ENCODE measurements at places on chromosomes 13 and 19.

DNA sequence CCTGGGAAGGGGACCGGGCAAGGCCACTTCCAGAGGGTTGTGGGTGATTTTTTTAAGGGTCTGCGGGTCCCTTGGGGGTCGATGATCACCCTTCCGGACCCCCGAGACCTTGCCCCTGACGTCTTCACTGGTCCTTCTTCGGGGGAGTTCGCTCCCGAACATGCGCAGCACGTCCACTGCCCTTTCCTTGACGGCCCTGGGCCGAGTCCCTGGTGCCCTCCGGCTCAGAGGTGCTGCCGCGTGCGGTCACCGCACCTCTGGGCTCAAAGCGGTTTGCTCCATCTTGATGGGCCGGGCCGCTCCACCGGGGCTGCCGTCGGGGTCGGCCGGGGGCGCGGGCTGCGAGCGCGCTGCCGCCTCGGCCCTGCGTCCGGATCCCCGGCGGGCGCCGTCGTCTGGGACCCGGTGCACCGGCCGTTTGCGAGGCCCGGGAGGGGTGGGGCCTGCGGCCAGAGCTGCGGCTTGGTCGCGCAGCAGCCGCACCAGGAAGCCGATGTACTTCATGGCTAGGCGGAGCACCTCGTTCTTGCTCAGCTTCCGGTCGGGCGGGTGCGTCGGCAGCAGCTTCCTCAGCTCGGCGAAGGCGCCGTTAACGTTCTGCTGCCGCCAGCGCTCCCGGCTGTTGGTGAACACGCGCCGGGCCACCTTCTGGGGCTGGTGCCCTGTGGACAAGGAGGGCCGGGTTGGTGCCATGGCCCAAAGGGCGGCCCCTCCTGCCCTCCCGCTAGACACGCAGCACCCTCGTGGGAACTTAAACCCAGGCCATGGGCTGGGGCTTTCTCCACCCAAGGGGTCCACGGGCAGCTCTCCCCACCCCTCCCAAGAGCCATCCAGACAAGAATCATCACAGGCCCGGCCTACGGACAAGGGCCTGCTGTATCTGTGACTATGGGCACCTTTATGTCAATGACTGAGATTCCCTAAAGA is 3.3 kb downstream of the LYL1 start:
- H3K4me1 ChIP-seq = peaks cover 10% of the 10 kb centered on the region
- H3K27me3 ChIP-seq = peaks cover 75% of the 10 kb centered on the region
- no peak overlapping the region for H3K4me3 ChIP-seq
- H3K36me3 ChIP-seq = no peaks in the 10 kb centered on the region

GRCh38 chr13:99431927-99432608 is 69.2 kb upstream of the TM9SF2 start:
- no peaks in the 10 kb centered on the region for H3K36me3 ChIP-seq
- H3K27me3 ChIP-seq = no peaks in the 10 kb centered on the region
- H3K27ac ChIP-seq = peak overlapping the region; percentile 66
- no peak for DNase-seq
- H3K4me3 ChIP-seq = no peak overlapping the region

- no peak for DNase-seq
- no peaks in the 10 kb centered on the region for H3K27me3 ChIP-seq
- H3K4me3 ChIP-seq = no peak overlapping the region
- H3K27ac ChIP-seq = no peak overlapping the region
Observed at GRCh38 chr13:45055198-45055901, 65.0 kb upstream of the GTF2F2 start.

DNA sequence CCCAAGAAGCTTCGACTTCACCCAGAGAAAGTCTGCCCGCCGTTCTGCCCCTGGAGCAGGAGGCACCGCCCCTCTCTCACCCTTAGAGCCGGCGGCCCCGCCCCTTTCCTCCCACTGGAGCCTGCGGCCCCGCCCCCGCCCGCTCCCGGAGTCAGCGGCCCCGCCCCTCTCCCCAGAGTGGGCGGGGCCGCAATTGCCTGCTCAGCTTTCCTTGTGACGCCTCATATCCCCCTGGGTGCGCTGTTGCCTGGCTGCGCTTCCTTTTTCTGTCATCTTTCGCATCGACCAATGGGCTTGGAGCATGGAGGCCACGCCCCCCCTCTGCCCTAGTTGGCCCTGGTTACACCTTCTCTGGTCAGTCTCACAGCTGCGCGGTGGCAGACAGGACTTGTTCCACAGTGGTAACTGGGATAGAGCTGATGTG is 38.2 kb upstream of the ZNF492 start:
- H3K36me3 ChIP-seq = no peaks in the 10 kb centered on the region
- H3K4me3 ChIP-seq = no peak overlapping the region
- no peak for DNase-seq
- H3K27ac ChIP-seq = no peak overlapping the region

GRCh38 chr13:48334534-48335127 is 31.1 kb downstream of the RB1 start:
- H3K27ac ChIP-seq = no peak overlapping the region
- no peaks in the 10 kb centered on the region for H3K36me3 ChIP-seq
- H3K27me3 ChIP-seq = no peaks in the 10 kb centered on the region
- DNase-seq = peak; percentile 5
- H3K4me1 ChIP-seq = no peaks in the 10 kb centered on the region

GRCh38 chr19:40933025-40933424 is 51.0 kb upstream of the CYP2A7 start:
- H3K27me3 ChIP-seq = no peaks in the 10 kb centered on the region
- no peak for DNase-seq
- H3K36me3 ChIP-seq = no peaks in the 10 kb centered on the region
- peaks cover 8% of the 10 kb centered on the region for H3K4me1 ChIP-seq

- peaks cover 23% of the 10 kb centered on the region for H3K4me1 ChIP-seq
- DNase-seq = no peak
- H3K36me3 ChIP-seq = no peaks in the 10 kb centered on the region
- no peak overlapping the region for H3K27ac ChIP-seq
Observed at GRCh38 chr13:26320766-26321165, 66.8 kb downstream of the CDK8 start.

DNA sequence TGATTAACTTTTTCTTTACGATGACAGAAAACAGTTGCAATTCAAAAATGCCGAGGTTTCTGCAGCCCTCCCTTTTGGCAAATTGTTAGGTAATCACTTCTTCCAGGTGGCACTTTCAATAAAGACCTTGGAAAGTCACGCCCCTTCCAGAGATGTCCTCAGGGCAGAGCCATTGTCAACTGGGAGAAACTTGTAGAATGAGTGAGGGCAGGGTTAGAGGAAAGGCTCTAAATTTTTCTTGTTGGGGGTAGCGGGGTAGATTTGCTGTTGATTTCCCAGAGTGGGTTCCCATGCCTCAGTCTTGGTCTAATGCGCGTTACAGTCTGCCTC is 421.1 kb downstream of the FGF9 start:
- no peak overlapping the region for H3K4me3 ChIP-seq
- H3K27ac ChIP-seq = no peak overlapping the region
- DNase-seq = no peak
- no peaks in the 10 kb centered on the region for H3K27me3 ChIP-seq
- no peaks in the 10 kb centered on the region for H3K4me1 ChIP-seq

- no peaks in the 10 kb centered on the region for H3K4me1 ChIP-seq
- DNase-seq = no peak
- H3K4me3 ChIP-seq = no peak overlapping the region
- no peaks in the 10 kb centered on the region for H3K27me3 ChIP-seq
- no peak overlapping the region for H3K27ac ChIP-seq
Observed at GRCh38 chr19:39325778-39326665, 5.4 kb upstream of the LRFN1 start.

- no peaks in the 10 kb centered on the region for H3K36me3 ChIP-seq
- no peaks in the 10 kb centered on the region for H3K4me1 ChIP-seq
- peaks cover 3% of the 10 kb centered on the region for H3K27me3 ChIP-seq
- DNase-seq = no peak
Observed at GRCh38 chr19:39729594-39729993, 8.2 kb downstream of the CLC start.

DNA sequence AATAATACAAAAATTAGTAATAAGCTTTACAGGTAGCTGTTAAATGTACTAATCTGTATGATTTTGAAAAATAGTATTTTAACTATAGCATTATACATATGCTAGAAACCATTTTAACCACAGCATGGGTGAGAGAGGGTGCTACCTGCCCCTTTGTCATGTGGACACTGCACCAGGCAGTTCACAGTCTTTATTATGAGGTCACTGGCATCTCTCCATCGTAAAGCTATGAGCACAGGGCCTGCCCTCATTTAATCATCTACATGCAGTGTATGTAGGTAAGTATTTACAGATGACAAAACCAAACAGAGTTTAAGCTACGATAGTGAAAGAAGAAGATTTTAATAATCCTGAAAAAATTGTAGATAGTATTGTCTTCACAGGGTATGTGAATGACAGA is 21.7 kb downstream of the EDNRB start:
- H3K4me3 ChIP-seq = no peak overlapping the region
- no peak overlapping the region for H3K27ac ChIP-seq
- DNase-seq = peak; percentile 40
- no peaks in the 10 kb centered on the region for H3K27me3 ChIP-seq
- no peaks in the 10 kb centered on the region for H3K36me3 ChIP-seq

DNA sequence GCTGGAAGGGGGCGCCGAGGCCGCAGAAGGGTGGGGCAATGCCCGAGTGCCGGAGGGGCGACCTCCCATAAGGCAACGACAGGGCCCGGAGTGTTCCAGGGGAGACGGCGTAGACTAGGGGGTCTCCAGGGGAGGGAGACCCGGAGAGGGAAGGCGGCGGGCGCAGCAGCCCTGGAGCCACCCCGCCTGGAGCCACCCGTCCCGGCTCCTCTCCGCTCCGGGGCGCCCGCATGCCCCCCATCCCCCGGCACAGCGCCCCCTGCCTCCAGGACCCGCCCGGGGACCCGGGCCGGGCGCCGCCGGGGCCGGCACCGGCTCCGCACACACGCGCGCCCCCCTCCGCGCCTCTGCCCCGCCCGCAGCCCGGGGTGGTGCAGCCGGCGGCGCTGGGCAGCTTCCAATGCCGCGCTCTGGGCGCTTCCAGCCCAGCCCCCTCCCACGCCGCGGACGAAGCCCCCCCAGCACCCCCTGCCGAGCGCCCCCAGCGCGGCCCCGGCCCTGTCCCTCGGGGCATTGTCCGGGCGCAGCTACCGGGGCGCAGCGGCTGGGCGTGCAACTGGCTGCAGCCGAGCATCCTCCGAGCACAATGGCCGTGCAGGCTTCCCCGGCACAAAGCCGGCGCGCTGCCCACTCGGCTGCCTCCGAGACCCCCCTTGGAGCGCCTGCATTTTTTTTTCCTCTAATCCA is 519 bp downstream of the PTPRS start:
- H3K27ac ChIP-seq = peak overlapping the region; percentile 1
- H3K4me1 ChIP-seq = peaks cover 15% of the 10 kb centered on the region
- no peaks in the 10 kb centered on the region for H3K36me3 ChIP-seq

DNA sequence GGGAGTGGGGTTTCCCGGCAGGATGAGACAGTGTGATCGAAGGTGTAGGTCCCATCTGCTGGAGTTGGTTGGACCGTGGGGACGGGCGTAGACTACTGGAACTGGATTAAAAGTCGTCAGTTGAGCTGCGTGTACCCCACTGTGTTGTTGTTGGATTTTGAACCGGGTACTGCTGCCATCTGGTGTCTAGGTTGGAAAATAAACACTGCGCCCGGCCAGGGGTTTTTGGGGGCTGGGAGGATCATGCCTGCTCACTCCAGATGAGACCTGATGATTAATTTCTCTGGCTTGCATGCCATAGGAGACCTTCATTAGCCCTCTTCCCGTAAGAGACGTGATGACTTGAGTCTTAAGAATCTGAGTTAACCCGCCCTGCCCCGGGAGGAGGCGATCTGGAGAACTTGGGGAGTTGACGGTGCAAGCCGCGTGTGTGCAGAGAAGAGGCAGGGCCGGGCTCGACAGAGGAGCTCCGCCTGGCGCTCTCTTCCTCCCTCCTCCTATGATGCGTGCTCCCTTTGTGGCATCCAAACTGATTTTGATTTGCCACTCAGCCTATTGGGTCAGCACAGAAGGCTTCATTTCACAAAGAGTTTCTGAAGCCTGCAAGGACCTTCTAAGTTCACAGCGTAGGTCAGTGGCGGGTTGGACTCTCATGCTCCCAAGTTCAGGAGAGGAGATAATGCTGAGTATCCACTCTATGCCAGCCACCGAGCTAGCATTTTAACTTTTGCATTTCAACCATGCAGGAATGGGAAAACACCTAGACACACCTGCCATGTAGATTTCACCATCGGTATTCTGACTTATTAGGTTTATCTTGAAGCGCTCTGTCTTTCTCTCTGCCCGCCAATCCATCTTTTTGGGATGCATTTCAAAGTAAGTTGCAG is 2.7 kb downstream of the UHRF1 start:
- H3K27me3 ChIP-seq = no peaks in the 10 kb centered on the region
- no peak overlapping the region for H3K4me3 ChIP-seq
- peak; percentile 57 for DNase-seq
- H3K36me3 ChIP-seq = no peaks in the 10 kb centered on the region

DNA sequence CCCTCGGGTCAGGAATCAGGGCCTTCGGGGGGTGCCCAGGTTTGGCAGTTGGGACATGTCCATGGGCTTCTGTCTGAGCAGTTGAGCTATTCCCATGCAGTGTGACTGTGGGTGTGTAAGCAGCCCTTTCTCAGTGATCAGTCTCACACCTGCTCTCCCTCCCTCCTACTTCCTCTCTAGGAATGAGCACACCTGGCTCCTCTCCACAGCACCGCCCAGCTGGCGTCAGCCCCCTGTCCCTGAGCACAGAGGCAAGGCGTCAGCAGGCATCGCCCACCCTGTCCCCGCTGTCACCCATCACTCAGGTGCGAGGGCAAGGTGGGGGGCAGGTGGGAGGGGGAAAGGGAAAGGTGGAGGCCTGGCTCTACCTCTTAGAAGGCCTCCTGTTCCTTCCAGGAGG is 25.9 kb downstream of the COMP start:
- DNase-seq = no peak
- H3K27ac ChIP-seq = no peak overlapping the region
- H3K27me3 ChIP-seq = no peaks in the 10 kb centered on the region
- no peaks in the 10 kb centered on the region for H3K36me3 ChIP-seq
- peaks cover 10% of the 10 kb centered on the region for H3K4me1 ChIP-seq

- no peak for DNase-seq
- H3K27me3 ChIP-seq = no peaks in the 10 kb centered on the region
- no peaks in the 10 kb centered on the region for H3K4me1 ChIP-seq
Observed at GRCh38 chr19:21430675-21431074, 33.7 kb downstream of the ZNF493 start.

- no peak overlapping the region for H3K4me3 ChIP-seq
- H3K36me3 ChIP-seq = no peaks in the 10 kb centered on the region
- DNase-seq = no peak
- no peak overlapping the region for H3K27ac ChIP-seq
Observed at GRCh38 chr13:44718467-44718866, 142.3 kb upstream of the TSC22D1 start.

DNA sequence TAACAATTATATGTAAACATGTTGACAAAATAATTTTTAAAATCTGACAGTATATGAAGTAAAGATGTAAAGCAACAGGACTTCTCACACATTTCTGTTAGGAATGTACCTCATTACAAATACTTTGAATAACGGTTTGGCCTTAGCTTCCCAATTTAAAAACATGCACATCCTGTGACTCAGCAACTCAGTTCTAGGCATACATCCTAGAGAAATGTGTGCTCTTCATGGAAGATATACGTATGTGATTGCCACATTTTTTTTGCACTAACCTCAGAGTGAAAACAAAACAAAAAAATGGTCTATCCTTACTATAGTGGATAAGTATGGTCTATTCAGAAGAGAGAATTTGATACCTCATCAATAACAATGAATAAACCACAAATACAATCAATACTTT is 314.6 kb downstream of the LIG4 start:
- no peak overlapping the region for H3K4me3 ChIP-seq
- H3K4me1 ChIP-seq = no peaks in the 10 kb centered on the region
- no peaks in the 10 kb centered on the region for H3K27me3 ChIP-seq
- H3K27ac ChIP-seq = no peak overlapping the region
- no peaks in the 10 kb centered on the region for H3K36me3 ChIP-seq
- DNase-seq = no peak
